ENCODE measurements at places on chromosomes 5 and 9.

- peak; percentile 80 for DNase-seq
These were observed 430.1 kb upstream of the WWC1 start for GRCh38 chr5:167861129-167861927.

GRCh38 chr9:14051419-14051818 is 262.5 kb downstream of the NFIB start:
- no peak for DNase-seq

- peak; percentile 4 for DNase-seq
These were observed 596 bp upstream of the CDC37L1 start for GRCh38 chr9:4678679-4679267.

GRCh38 chr9:16848179-16848578 is 22.3 kb downstream of the BNC2 start:
- DNase-seq: no peak

DNA sequence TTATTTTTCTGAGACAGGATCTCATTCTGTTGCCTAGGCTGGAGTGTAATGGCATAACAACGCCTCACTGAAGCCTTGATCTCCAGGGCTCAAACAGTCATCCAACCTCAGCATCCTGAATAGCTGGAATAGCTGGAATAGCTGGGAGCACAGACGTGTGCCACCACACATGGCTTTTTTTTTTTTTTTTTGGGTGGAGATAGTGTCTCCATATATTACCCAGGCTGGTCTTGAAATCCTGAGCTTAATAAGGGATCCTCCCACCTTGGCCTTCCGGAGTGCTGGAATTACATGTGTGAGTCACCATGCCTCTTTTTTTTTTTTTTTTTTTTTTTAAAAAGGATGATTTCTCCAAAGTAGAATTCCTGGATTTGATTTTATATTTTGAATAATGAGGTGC is 60.7 kb downstream of the NSD1 start:
- DNase-seq: no peak

- no peak for DNase-seq
These were observed 788 bp downstream of the ZNF346 start for GRCh38 chr5:177023303-177023664.

GRCh38 chr5:127887282-127887681 is 184.1 kb downstream of the CCDC192 start:
- no peak for DNase-seq

DNA sequence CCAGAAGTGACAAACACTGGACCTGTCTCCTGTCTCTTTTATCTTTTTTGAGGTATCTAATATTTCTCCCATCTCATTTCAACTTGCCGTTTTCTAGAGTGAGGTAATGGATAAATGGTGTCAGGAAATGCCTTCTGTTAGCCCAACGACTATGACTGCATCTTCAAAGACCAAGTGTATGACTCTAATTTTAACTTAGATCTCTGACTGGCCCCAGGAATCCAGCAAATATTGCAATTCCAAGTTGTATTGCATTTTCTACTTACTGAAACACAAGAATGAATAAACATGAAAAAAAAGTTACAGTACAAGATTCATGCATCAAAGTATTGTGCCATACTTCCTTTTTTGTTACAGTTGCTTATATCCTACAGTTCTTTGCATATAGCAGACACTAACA is 26.3 kb downstream of the SLC28A3 start:
- no peak for DNase-seq

DNA sequence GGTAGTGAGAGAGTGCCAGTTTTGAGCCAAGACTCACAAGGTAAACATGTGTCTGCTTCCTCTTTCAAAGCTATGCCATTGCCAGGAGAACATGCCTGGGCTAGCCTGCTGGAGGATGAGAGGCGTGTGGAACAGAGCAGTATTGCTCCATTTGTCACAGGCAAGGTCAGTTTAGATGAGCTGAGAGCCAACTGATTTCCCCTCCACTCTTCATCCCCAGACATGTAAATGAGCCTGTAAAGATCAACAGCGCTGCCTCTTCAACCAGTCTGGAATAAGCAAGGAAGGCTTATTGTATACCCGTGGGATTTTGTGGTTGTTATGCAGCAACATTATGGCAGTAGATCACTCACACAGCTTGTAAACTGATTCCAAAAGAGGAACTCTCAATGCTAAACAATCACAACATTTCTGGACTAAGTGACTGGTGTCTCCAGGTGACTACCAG is 8.2 kb upstream of the GDNF start:
- no peak for DNase-seq

GRCh38 chr5:175873088-175873454 is 1.7 kb downstream of the CPLX2 start:
- DNase-seq: peak; percentile 71

DNA sequence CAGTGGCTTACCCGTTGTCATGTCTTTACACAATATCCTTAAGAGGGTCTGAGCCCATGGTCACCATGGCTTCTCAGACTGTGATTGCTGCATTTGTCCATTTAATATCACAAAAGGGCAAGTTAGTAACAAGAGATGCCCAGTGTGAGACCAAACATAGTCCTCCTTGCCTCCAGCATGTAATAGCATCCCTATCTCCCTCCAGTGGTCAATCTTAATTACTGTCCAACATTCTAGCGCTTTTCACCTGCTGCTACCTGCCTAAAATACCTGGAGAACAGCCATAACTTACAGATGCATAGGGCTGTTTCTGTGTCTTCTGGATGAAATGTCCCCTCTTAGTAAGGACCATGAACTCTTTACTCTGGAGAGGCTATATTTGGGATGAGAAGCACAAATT is 267.2 kb upstream of the DAB2 start:
- no peak for DNase-seq

DNA sequence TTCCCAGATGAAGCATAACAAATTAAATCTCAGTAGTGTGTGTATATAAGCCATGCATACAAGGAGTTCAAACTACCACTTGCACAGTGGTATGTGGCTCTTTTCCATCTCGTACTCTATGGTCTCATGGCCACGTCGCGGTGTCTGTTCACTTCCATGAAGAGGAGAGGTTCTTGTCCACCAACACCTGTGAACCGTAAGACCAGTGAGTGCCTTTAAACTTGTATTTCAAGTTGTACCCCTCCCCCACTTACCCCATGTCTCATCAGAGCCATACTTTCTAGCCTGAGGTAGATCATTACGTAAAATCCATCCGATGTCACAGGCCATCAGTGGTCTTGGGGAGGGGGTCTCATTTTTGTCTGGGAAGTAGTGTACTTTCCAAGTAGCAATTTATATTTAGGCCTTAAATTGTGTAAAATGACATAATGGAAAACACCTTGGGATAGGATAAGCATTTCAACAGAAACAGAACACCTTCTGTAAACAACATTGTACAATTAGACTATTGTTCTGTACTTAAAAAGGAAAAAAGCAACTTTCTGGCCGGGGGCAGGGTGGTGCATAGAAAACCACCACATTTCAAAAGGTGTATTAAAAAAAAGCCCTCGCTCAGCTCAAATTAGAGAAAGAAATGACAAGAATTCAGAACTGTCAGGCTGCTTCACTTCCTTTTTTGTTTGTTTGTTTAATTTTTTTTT is 163.0 kb downstream of the SMARCA2 start:
- DNase-seq: no peak
